ENCODE measurements at places on chromosomes 5 and 9.

DNA sequence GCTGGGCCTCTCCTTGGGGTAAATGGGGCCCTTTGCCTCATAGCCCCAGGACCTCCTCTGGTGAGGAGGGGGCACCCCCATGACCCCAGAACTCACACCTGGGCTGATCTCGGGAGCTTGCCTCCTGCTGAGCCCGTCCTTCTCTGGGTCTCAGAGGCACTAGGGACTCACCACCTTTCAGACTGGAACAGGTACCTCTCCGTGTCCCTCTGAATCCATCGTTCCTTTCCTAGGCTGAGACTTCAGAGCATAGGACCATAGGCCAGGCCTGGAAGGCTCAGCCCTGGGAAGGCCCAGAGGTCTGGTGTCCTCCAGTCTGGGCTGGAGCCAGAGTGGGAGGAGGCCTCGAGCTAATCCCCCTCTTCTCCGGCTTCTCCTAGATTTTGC is 97.9 kb downstream of the CACNA1B start:
- no peak for DNase-seq

DNA sequence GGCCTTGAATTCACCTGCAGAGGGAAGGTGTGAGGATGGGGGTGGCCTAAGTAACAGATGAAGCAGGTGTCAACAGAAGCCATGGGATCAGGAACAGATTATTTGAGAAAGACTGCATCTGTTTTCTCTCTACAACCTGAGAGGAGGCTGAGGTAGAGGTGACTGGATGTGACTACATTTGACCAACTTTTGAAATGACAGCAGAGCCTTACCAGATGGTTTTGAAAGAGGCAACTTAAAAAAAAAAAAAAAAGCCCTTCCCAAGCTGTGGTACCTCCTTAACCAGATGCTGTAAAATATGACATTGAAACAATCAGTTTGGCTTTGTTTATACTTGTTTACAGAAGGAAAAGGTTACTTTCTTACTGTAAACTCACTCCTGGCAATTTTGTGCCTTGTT is 108.6 kb downstream of the TRIO start:
- DNase-seq: no peak

DNA sequence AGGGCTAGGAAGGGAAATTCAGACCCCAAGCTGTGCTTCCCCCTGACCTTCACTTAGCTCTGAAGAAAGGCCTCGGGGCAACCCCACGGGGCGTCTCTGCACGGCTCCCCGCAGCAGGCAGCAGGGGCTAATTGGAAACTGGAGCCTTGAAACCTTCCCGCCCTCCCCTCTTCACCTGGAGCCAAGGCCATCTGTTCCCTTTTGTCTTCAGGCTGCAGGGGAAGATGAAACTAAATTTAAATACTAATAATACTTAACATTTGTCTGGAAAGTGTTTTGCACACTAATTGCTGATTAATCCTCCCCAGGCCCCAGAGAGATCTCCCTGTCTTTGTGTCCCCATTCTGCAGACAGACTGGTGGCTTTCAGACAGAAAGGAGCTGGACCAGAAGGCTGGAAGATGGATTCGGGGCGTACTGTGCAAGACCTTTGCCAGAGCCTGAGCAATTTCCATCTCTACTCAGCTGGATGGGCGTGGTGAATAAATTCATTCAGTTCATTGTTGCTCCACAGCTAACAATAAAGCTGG is 34.1 kb upstream of the CPLX2 start:
- DNase-seq: no peak

- DNase-seq: no peak
Observed at GRCh38 chr5:170238456-170239196, 5.8 kb downstream of the C5orf58 start.

DNA sequence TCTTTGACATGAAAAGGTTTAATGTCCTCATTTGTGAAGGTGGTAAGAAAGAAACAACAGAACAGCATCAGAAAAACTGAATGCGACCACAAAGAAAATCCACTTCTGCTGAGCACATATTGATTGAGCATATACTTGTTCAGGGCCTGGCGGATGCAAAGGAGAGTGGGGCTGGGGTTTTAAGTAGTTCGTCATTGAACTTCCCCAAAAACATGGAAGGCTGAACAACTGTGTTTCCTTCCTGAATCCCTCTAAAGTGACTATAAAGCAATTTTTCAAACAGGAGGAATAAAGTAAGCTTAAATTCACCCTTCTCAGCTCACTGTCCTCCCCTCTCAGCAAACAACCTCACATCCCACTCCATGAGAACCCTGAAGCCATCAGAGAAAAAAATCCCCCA is 262.9 kb downstream of the AGTPBP1 start:
- no peak for DNase-seq

DNA sequence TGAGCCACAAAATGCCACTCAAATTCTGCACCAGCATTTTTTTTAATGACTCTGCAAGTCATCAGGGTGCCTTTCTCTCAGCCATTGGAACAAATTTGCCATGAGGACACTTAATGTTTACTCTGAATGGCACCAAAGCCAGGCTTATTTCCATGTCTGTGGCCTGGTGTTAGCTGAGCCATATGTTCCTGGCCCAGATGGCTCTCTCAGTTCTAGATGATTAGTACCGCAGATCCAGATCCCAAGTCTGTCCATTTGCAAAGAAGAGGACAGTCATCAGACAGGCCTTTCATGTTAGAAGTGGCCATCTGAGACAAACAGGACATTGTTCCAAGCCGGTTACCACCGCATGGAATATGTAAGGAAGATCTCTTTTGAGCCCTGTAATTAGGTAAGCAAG is 70.3 kb downstream of the INSYN2B start:
- DNase-seq: no peak

DNA sequence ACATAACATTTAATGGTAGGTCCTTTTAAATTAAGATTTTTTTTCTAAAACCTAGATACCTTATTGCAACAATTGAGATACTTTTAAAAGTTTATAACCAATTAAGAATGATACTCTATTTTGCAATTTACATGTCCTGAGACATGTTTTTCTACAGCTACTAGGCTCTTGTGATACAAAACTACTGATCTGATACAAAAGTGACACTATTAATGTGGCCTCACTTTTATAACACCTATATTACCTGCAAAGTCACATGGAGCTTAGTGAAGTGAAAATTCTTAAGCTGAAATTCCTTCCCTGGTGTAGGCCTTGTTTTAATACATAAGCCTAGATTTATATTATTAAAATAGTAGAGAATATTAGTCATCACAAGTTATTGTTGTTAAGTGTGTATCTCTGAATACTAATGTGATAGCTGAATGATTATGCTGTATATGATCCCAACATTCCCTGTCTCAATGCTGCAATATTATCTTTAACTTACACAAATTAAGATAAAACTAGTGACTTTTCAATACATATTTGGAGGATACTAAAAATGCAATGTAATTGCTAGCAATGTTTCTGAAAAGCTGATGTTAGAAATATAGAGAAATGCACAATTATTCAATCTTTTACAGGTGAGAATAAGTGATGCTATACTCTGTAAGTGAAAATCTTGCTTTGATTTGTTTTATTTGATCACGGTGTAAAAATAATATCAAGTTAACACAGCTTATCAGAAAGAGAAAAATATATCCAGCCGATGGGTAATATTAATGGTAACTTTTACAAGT is 2.6 kb downstream of the NFIB start:
- no peak for DNase-seq

DNA sequence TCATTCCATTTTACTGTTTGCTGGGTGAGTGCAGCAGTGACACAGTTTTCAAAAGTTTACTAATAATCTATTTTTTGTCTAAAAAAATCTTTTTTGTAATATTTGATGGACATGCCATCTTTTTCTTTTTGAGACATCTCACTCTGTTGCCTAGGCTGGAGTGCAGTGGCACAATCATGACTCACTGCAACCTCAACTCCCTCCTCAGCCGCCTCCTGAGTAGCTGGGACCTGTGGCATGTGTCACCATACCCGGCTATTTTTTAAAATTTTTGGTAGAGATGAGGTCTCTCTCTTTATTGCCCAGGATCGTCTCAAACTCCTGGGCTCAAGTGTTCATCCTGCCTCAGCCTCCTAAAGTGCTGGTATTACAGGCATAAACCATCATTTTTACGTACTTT is 86.0 kb downstream of the KDM4C start:
- DNase-seq: no peak

GRCh38 chr5:135271533-135272310 is 127.3 kb downstream of the MACROH2A1 start:
- no peak for DNase-seq

DNA sequence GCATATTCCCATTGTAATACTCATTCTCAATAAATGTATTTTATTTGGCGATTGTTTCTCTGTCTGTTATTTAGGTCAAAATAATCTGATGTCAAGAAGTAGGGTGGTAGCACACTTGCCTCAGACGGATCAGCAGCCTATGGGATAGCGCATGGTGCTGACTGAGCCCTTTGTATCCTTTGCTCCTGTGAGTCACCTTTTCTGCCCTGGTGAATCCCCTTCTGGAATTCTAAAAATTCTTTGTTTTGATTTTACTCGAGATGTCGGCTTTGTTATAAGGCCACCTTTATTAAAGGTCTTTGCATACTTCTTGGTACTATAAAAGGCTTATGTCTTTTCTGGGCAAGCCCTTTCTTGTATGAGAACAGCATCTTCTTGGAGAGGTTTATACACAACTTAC is 1187.8 kb downstream of the CDH9 start:
- DNase-seq: no peak

DNA sequence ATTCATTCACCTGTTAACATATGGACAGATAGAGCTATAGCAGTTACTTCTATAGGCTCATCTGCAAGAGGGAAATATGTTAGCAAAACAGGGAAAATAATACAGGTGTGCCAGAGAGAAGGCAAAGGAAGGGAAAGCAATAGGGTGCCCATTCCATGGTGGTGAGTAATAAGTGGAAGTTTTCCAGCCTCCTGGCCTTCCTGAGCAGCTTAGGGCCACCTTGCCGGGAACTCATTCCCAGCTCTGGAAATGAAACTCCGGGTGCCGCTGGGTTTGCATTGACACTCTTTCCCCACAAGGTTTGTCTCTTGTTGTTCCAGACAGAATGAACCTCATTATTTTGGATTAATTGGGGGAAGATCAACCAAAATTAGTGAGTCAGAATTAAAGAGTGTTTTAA is 58.4 kb downstream of the SLC1A3 start:
- DNase-seq: no peak

GRCh38 chr5:32261198-32261597 is 51.5 kb downstream of the MTMR12 start:
- no peak for DNase-seq

GRCh38 chr5:28374492-28374967 is 1336.1 kb upstream of the CDH9 start:
- DNase-seq: no peak

- DNase-seq: no peak
Observed at GRCh38 chr9:80175286-80176150, 603.8 kb downstream of the TLE4 start.

DNA sequence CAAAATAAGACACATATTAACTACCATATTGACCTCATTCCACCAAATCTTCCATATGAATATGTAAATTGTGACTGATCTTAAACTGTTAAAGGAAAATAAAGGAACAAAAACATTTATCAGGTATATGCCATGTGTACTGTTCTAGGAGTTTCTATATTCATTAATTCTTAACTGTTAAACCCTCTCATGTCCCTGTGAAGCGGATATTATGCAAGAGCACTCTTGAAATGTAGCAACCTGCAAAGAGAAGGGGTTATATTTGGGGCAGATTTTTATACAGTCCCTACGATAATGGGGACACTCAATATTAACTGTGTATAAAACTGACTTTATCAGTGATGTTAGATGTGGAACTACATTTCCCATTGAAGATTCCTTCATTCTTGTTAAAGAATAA is 184.9 kb upstream of the OR13F1 start:
- DNase-seq: no peak

DNA sequence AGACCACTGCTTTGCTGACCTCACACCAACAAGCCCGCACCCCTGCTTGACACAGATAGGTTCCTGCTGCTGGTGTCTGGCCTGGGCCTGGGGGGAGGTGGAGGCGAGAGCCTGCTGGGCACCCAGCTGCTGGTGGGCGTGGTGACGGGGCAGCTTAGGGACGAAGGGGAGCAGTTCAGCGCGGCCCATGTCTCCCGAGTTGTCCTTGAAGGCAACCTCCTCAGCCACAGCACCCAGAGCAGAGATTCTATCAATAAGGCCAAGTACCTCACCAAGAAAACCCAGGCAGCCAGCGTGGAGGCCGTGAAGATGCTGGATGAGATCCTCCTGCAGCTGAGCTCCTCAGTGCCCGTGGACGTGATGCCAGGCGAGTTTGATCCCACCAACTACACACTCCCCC is 313.3 kb downstream of the NR2F1-AS1 start:
- no peak for DNase-seq

DNA sequence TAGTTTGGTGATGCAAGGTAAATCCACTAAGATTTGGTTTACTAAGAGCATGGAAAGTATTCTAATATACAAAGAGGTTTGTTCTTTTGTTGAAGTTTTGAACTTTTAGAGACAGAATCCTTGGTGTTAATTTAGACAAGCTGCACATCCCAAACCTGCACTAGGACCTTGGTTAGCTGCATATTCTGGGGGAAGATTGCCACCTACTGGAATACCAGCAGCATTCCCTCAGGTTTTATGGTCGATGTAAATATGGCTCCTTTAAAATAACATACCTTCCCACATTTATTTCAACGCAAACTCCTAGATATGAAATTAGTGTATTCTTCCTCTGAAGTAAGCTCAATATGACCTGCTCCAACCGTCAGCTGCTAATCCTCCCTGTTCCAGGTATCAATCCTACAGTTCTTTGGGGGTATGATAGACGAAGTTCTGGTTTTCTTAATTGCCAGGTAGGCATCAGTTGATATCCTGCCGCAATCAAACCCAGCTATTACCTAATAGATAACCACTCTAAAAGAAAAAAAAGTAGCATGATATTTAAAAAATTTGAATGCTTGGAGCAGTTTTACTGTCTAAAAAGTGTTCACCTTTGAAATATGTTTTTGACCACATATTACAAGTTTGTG is 624.1 kb downstream of the ISL1 start:
- DNase-seq: peak; percentile 4

DNA sequence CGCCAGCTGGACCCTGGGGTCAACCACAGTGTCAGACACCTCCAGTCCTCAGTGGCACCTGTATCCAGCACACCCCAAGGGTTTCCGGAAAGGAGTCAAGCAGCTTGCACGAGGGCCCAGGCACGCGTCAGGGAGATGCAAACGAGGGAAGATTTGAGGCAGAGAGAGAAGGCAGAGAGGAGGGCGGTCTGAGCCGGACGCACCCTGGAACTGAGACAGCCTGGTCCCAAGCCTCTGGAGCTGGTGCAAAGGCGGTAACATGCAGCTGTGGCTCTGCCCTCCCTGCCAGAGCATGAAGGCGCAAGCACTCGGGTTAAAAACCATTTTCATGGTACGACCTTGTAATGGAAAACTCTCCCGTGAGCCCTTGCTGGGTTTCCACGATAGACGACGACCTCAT is 32.2 kb downstream of the SLC6A18 start:
- DNase-seq: no peak

DNA sequence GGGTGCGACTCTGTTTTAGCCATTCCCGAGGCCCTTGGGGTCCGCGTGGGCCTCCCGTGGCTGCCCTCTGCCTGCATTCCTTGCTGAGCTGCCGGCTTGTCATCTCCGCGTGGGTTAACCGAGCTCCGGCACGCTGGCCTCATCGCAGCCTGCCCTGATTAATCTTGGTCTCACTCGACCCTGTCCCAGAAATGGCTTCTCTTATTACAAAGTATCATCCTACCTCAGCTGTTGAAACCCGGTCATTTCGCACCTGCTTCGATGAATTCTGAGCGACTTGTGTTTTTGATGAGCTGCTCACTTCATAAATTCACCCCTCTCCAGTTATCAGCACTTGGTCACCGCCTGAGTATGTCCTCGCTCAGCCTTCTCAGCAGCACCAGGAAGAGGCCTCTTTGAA is 123.5 kb upstream of the EGFLAM start:
- no peak for DNase-seq

- DNase-seq: no peak
Observed at GRCh38 chr9:23779220-23779619, 46.8 kb downstream of the ELAVL2 start.

- DNase-seq: no peak
Observed at GRCh38 chr9:96417661-96418082, 498 bp downstream of the ZNF367 start.

All from brain microvascular endothelial cell (primary cell).